ENCODE measurements at places on chromosomes 12 and 14.

GRCh38 chr12:92403210-92404175, 257.8 kb upstream of the BTG1 start:
- no peak for DNase-seq

DNA sequence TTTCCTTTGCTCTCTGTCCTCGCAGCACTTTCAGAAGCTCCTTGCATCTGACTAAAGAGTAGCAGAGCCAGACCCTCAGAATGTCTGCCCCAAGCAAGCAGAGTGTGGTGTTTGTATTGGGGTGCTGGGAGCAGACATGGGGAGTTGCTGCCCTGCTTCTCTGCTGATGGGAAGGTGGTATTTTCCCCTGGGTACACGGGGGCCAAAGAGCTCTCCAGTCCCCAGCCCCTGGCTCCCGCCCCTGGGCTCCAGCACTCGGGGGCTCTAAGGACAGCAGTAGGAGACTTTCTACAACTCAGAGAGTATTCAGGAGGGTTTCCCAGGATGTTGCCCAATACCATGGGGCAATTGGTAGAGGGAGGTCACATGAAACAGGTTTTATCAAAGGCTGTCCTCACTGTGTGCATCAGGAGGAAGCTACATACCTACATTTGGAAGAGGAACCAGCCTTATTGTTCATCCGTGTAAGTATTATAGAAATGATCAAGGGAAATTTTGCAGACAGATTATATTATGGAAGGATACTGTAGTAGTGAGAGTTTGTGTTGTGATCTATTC, 50.3 kb downstream of the DAD1 start:
- no peak for DNase-seq

GRCh38 chr12:27960821-27961220, 11.7 kb downstream of the PTHLH start:
- no peak for DNase-seq

GRCh38 chr12:56877195-56878009, 56.8 kb downstream of the SDR9C7 start:
- no peak for DNase-seq

GRCh38 chr12:23209793-23210192, 584.8 kb downstream of the ETNK1 start:
- DNase-seq = no peak
